ENCODE measurements at places on chromosomes 12 and 14. TPM values are rescaled to one million over a fixed set of nuclear protein-coding genes. Genes with fewer than 3 reads are reported as not detected.

- no peak for DNase-seq
These were observed 1.2 kb upstream of the LAG3 start for GRCh38 chr12:6771091-6771495.

GRCh38 chr14:55430024-55430690 lies 10.3 kb downstream of the TBPL2 start:
- peak; percentile 41 for DNase-seq

DNA sequence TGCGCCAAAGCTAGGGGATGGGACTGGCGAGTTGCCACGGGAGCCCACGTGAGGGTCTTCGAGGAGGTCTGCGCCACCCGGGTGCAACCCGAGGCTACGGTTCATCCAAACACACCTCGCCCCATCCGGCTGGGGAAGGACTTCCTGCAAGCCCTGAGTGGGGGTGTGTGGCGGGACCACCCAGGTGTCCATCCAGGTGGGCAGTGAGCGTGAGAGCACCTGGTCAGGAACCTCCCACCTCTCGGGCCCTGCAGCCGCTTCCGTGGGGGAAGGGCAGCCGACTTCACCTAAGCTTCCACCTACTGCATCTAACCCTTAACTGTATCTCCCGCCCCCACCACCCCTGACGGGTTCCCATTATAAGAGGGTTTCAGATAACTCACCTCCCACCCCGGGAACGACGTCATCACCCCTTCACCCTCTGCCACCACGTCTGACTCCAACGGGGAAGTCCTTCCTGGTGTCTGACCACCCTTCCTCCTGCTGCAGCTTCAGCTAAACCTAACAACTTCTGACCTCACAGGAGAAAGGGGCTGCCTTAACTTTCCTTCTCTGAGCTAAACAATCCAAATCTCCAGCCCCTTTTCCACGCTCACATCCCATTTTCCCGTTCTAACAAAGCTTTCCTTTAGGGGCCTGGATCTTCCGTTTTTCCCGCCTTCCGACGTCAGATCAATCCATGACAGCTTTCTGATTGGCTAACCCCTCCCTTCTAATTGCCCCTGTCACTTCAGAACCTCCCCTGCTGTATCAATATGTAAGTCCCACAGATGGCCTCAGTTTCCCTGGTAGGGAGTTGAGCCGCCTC lies 27.4 kb upstream of the SMUG1 start:
- peak; percentile 68 for DNase-seq

DNA sequence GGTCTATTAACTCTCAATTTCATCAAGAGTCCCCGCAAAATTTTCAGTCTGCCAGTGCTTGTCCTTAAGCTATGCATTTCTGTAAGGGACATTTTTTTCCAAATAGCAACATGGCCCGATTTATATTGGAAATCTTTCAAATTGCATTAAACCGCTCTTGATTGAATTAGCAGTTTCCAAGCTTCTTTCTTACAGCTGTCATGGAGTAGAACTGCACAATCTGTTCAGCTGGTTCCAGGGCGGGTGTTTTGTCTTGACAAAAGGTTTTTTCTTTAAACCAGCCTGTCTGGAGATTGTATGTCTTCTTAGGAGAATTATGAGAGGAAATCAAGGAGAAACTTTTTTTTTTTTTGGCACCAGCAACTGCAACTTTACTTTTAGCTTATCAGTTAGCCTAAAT lies 185.8 kb downstream of the ALG10B start:
- DNase-seq: no peak

The TEX52 gene
- total RNA-seq: not detected

Measured in activated CD4-positive, alpha-beta memory T cell treated with anti-CD3 and anti-CD28 coated beads, Interleukin-2, amount 10 ng/mL, durations not matched to agents 7 days and 5 days (primary cell).